ENCODE measurements at places on chromosomes 13 and 19. TPM values are rescaled to one million over a fixed set of nuclear protein-coding genes. Genes with fewer than 3 reads are reported as not detected.
A peak's percentile ranks its signal among the peaks of the same experiment; 100 is the strongest.

SGCG gene
- total RNA-seq: not detected

SYNGR4 gene
- total RNA-seq: not detected

ZNF345 gene
- total RNA-seq: 11.2 TPM

SLC25A15 gene
- 6.5 TPM for total RNA-seq

- DNase-seq: no peak
These were observed 15.2 kb upstream of the KCTD15 start for GRCh38 chr19:33781415-33781935.

GRCh38 chr13:23912469-23912868, 15.2 kb upstream of the C1QTNF9B start:
- no peak for DNase-seq

GRCh38 chr13:88376760-88377388, 705.7 kb downstream of the SLITRK5 start:
- no peak for DNase-seq

GRCh38 chr13:33758113-33758512, 59.8 kb upstream of the RFC3 start:
- no peak for DNase-seq

DNA sequence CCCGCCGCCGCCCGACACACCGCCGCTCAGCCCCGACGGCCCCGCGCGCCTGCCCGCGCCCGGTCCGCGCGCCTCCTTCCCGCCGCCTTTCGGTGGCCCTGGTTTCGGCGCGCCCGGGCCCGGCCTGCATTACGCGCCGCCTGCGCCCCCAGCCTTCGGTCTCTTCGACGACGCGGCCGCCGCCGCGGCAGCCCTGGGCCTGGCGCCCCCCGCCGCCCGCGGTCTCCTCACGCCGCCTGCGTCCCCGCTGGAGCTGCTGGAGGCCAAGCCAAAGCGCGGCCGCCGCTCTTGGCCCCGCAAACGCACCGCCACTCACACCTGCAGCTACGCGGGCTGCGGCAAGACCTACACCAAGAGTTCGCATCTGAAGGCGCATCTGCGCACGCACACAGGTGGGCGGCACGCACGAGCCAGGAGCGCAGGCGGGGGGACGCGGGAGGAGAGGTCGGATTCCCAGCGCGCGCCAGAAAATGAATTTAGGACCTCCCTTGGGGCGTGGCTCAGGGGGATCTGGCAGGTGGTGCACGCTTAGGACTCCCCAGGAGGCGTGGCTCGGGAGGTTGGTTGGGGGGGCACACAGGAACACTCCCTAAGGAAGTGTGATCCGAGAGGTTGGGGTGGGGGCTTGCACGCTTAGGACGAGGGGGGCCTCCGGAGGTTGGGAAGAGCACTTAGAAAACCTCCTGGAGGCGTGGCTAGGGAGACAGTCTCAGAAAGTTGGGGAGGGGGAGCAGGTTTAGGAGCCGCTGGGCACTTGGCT, 1.2 kb downstream of the KLF2 start:
- peak; percentile 68 for DNase-seq

GRCh38 chr13:50697746-50698539, 145.5 kb downstream of the DLEU7 start:
- no peak for DNase-seq

GRCh38 chr13:74919914-74920313, 562.1 kb downstream of the TBC1D4 start:
- DNase-seq: no peak

Measured in T-cell (primary cell).